Activated CD4-positive, alpha-beta memory T cell treated with anti-CD3 and anti-CD28 coated beads for 36 hours (primary cell): ENCODE measurements at places on chromosomes 11 and 22. TPM values are rescaled to one million over a fixed set of nuclear protein-coding genes. Genes with fewer than 3 reads are reported as not detected.

- DNase-seq: peak; percentile 76
Measured at GRCh38 chr11:73350908-73351636, 25.1 kb upstream of the RELT start.

DNA sequence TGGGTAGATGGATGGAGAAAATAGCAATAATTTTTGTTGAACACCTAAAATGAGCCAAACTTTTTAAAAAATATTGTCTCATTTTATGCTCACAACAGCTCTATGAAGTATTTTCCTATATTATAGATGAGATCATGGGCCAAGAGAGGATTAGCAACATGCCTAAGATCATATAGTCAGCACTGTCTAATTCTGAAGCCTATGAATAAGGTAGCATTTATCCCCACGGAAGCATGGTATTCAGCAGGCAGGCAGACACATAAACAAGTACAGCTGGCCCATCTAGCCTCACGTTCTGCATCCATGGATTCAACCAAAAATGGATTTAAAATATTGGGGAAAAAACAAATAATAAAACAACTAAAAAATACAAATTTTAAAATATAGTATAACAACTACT, 21.9 kb upstream of the RAB30 start:
- no peak for DNase-seq

GCAT gene
- total RNA-seq: 21.8 TPM

OSM gene
- 39.6 TPM for total RNA-seq

DNA sequence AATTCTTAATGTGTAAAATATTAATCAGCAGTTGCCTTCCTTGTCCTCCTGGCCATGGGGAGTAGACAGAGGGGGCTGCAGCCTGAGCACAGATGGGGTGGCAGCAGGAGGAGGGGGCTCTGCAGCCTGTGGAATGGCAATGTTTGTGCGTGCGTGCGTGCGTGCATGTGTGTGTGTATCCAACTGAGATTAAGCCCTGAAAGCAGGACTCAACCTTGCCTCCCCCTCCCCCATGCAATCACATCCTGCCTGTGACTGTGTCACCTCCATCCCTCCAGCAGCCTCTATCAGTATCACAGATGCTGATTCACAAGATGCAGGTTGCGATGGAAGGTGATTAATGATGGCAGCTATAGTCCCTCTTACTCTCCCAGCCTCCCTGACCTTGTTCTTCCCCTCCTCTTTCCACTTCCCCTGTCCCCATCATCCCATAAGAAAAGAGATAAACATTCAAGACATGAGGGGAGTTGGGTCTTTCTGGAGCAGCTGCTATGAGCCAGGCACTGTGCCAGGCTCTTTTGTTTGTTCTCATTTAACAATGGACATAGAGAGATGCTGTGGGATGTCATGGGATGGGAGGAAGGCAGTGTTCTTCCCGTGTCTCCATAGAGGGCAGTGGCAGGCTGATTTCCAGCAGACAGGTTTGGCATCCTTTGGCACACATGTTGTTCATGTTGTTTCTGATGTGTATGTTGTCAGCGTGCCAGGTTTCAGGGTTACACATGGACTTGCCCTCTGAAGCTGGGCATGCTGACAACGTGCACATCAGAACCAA, 43.8 kb upstream of the NECTIN1 start:
- no peak for DNase-seq

- peak; percentile 82 for DNase-seq
Measured at GRCh38 chr11:76208438-76209374, 2.4 kb upstream of the WNT11 start.

GRCh38 chr22:48782811-48783511, 1044.7 kb downstream of the BRD1 start:
- DNase-seq: no peak

DNA sequence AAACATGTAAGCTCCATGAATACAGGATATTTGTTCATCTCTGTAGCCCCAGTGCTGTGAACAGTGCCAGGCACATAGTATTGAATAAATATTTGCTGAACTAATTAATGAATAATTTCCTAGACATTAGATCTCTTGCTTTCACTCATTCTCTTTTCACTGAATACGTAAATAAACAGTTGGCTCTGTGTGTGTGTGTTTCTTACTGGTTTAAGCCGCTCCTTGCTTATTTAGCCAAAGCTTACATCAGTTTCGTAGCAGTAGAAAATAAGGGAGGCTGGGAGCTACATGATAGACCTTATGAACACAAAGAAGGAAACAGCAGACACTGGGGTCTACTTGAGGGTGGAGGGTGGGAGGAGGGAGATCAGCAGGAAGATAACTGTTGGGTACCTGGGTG, 17.2 kb downstream of the KREMEN1 start:
- DNase-seq: no peak

- DNase-seq: no peak
Measured at GRCh38 chr22:32661737-32662586, 139.5 kb upstream of the TIMP3 start.

DNA sequence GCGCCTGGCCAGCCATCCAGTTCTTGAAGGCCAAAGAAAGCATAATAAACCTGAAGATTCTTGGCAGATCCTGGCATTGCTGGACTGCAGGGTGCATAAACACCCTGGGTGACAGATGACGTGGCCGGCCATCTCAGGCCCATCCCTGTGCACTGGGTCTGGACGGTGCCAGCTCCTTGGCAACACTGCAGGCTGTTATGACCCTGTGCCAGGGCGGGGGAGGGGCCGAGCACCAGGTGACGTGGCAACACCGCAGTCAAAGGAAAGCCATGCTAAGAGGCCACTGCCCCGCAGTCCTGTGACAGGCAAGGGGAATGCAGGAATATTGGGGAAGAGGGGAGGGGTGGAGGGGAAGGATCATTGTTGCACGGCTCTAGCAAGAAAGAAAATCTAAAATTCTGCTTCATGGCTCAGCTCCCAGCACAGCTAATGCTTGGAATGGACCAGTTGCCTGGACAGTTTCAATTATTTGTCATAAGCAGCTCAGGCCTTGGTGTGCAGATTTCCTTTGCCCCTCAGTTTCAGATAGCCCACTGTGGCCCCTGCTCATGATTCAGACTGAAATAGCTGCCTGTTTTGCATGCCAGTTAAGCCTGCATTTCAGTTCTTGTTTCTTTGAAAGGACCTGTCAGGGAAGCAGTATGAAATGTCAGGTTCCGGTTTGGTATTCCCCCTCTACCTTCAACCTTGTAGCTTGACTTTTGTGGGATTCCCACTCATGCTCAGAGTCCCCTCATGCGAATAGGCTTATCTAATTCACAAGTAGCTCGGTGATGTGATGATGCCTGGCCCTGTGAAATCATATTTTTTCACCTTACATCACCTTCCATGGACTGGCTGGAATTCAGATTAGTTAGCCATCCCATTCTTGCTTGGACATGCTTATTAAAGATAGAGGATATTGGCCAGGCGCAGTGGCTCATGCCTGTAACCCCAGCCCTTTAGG, 29.7 kb upstream of the DDX6 start:
- peak; percentile 47 for DNase-seq

DNA sequence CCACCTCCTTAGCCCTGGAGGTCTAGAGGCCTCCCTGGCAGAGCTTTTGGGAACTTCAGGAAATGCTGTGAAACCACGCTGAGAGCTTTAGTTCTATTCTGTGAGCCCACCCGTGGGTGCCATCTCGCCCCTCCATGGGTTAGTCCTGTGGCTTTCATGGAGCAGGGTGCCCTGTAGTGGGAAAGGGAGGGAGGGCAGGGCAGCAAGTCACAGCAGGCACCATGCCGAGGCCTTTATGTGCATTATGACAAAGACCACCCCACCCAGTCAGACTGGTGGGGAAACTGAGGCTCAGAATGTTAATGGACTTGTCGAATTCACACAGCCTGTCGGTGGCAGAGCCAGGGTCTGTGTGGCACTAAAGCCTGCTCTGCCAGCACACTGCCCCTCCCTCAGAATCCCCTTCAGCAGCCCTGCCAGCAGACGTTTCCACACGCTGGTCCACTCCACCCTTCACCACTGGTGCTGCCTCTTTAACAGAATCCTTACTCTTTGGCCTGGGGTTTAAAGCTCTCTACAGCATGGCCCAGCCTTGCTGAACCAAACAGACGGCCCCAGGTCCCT, 13.4 kb downstream of the TMPRSS13 start:
- no peak for DNase-seq

DNA sequence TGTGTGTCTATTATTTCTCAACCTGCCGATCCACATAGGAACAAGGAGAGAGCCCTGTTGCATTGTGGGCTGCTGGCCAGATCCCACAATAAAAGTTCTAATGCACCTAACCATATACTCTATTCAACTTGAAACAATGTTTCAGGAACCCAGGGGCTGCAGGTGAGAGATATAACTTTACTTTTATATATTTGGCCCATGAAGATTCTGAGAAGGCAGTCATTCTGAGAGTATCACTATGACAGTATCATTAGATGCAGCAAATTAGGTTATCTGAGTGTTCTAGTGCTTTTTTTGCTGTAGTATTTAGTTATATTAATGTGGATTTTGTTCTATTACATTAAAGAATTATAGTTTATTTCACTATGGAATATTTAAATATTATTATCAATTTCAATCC, 655.1 kb upstream of the ARHGAP42 start:
- DNase-seq: no peak

DNA sequence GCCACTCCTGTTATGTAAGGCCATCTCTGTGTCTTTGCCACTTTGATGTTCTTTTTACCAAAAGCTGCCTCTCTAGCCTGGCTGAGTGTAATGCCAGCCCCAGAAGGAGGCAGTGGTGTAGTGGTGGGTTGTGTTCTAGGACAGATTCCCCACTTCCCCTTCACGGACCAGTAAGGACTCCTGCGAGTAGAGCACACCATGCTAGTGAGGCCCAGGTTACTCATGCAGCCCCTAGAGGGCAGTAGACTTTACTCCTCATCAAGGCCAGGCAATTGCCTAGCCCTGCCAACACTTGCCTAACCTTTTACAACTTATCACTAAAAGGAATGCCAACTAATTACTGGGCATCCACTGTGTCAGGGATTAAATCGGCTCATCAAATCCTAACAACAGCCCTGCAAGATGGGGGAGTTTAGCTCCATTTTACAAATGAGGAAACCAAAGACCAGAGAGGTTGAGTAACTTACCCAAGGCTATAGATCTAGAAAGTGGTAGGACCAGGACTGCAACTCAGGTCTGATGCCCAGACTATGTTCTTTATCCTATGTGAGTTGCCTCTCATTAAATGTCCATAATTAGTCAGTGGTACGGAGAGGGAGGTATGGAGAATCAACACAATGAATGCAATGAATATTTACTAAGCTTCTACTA, 75.3 kb downstream of the APIP start:
- DNase-seq: peak; percentile 33

DNA sequence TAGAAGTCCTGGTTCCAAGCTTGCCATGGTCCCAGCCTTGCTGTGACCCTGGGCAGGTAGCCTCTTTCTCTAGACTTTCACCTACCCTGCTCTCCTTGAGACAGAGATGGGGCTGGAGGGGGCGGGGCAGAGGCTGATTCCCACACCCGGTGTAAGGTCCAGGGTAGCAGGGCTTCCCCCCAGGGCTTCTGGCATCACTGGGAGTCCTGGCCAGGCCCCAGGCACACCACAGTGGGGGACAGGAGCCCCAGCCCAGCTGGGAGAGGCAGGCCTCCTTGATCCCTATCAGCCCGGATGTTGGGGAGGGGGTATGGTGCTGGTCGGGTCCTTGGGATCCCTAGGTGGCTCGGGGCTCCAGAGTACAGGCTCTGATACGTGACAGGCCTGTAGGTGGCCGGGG, 1.7 kb upstream of the NUDT8 start:
- DNase-seq: no peak

GRCh38 chr11:80349997-80350396, 909.2 kb upstream of the TENM4 start:
- DNase-seq: no peak

DNA sequence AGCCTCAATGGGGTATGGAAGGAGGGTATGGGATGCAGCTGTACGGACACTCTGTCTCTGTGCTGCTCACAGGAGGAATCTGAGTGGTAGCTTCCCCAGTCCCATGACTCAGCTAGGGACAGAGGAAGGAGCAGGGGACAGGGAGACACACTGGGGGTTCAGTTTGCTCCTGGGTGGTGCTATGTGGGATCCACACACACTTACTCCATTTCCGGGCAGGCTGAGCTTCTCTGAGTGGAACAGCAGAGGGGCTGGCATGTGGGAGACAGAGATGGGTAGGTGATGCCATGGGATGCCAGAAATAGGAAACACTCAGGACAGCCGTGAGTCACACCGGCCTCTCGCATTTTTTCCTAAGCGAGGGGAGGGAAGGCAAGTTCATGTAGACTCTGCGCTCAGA, 59.2 kb upstream of the KIRREL3 start:
- no peak for DNase-seq

DNA sequence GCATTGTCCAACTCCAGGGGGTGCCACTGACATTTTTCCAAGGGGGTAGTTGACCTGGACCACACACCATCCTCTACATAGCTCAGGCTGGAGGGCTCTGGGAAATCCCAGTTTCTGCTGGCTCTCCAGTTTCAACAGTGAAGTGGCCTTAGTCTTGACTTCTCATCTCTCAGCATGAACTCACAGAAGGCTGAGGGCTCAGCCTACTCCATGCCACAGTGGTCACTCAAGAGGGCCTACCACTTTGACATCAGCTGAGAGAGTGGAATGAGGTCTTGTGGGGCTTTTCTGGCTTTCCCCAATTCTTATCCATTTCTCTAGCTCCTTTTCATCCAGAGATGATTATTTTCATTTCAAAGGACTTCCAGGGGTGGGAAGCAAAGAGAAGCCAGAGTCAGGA, 7.4 kb downstream of the HTR3A start:
- no peak for DNase-seq

DSCAML1 gene
- total RNA-seq: 0.29 TPM

PLEKHB1 gene
- total RNA-seq: 16.0 TPM

DNA sequence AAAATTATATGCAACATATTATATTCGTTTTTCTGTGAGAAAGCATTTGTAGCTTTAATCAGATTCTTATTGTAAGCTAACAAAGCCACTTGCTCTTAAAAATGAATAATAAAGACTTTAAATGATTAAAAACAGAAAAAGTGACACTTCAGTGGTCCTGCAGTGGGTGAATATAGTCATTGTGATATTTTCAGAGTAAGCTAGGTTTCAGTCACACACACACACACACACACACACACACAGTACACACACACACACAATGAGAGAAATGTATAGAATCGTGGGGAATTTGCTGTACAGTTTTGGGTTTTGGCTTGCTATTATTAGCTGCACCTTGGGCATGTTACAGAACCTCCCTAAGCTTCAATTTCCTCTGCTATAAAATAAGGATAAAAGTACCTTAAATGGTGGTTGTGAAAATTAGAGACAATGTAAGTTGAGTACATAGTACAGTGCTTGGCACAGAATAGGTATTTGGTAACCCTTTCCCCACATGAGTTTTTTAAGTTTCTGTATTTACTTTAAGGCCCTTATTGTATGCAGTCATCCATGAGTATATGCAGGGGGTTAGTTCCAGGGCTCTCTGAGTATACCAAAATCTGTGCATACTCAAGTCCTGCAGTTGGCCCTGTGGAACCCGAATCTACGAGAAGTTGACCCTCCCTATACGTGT, 39.8 kb downstream of the CSTPP1 start:
- DNase-seq: no peak

DNA sequence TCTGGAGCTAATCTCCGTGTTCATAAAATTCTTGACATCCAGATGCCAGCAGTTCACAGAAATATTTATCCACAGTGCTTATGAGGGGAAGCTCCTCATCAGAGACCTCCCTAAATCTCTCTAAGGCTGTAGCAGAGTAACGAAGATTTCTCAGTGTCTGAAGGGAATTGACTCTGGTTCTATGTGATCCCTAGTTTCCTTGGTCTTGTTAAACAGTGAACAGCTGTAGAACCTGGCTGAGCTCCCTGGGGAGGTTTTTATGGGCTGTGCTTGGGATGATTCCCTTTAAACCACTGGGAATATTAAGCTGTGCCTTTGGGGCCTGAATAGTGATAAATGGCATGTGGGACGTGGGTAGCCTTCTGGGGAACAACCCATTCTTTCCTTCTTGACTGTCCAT, 43.7 kb upstream of the ARHGAP20 start:
- DNase-seq: no peak
